GM10248 (cell line): ENCODE measurements at places on chromosomes 7 and 10.

DNA sequence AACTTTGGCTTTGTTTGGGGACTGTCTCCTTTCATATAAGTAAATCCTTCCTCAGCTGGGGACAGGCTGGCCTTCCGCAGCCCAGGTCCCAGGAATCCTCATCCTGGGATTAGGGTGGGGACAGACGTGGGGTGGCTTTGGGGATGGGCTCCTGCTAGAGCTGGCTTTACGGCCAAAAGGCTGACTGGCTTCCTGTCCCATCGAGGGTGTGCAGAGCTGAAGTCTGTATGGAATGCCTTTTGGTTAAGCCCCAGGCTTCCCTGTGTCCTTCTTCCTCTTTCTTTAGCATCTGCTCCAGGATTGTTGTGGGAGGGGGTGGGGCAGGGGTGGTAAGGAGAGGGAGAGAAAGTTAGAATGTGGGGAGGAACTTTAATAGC, 59.4 kb upstream of the AQP1 start:
- DNase-seq: no peak

DNA sequence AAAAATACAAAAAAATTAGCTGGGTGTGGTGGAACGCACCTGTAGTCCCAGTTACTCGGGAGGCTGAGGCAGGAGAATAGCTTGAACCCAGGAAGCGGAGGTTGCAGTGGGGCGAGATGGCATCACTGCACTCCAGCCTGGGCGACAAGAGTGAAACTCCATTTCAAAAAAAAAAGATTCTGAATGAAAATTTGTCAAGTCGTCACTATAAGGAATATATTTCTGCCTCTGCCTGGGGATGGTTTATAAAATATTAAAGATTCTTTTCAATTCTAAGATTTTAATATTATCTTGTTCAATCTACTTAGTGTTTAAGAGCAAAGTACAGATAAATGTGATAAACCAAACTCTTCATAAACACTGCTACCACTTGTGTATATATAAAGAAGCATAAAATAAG, 147.3 kb downstream of the NRBF2 start:
- no peak for DNase-seq

DNA sequence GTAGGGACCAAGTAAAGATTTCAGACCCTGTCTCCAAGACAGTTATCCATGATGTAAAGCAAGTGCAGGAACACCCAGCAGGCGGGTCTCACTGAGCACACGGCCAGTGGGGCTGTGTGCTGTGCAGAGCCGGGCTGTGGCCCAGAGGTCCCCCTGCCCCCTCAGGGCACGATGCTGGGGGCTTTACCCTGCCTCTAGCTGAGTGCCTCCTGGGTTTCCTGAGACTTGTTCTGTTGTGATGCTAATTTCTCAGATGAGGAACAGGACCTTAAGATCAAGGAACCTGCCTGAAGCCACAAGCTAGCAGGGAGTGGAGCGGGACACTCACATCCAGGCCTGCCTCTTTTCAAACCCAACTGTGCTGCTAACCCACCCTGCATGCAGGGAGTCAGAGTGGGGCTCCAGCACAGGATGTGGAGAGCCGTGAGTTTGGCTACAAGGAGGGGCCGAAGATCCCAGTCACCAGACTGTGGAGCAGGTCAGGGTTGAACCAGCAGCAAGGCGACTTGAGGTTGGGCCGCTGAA, 76.1 kb upstream of the LYZL2 start:
- DNase-seq: no peak

GRCh38 chr10:13376297-13376696, 28.2 kb upstream of the SEPHS1 start:
- DNase-seq: no peak

DNA sequence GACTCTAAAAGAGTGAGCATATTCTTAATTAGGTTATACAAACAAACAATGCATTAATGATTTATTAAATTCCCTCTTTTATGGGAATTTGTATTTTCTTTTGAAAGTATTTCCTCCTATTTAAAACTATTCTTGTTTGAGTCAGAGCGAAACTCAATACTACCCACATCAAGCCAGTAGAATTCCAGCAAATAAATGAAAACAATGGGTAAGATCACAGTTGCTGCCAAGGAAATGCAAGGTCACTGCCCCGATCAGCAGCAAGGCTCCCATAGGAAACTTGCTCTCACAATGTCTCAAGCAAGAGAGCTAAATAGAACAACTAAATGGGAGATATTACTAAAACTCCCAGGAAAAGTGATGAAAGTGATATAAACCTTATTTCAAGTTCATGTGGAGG, 206.3 kb downstream of the THSD7A start:
- no peak for DNase-seq

DNA sequence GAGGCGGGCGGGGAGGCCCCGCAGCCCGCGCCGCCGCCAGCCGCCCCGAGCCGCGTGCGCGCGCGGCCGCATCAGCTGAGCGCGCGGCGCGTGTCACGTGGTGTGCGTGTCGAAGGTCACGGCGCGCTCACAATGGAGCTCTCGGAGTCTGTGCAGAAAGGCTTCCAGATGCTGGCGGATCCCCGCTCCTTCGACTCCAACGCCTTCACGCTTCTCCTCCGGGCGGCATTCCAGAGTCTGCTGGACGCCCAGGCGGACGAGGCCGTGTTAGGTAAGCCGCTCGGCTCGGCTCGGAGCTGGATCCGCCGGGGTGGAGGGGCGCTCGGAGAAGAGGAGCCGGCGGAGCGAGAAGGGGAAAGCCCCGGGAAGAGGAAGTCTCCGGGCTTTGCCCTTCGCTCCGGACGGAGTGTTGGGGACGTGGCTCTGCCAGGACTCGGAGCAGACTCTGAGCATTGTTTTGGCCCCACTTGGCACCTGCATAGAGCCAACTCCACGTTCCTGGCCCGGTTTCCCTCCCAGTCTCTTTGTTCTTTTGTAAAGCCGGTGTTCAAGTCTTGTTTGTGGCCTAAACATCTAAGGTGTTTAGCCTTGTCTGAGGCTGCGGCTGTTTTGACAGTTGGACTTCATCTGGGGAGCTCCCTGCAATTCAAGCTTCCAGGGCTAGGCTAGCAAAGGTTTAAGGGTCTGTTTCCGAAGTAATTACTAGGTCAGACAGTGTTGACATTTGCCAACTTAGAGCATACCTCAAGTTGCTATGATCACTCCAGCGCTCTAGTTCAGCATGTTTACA, at the start of gene COMMD3:
Gene COMMD3, plus strand, starts transcription at position 103 of the 790 bp plus-strand sequence. Its CDS starts 30 bp downstream, at position 133.
- peak; percentile 81 for DNase-seq

- DNase-seq: no peak
These were observed 8.9 kb downstream of the PRRT4 start for GRCh38 chr7:128352636-128353035.
